Bronchial epithelial cell (primary cell): ENCODE measurements at places on chromosomes 1 and 21.

DNA sequence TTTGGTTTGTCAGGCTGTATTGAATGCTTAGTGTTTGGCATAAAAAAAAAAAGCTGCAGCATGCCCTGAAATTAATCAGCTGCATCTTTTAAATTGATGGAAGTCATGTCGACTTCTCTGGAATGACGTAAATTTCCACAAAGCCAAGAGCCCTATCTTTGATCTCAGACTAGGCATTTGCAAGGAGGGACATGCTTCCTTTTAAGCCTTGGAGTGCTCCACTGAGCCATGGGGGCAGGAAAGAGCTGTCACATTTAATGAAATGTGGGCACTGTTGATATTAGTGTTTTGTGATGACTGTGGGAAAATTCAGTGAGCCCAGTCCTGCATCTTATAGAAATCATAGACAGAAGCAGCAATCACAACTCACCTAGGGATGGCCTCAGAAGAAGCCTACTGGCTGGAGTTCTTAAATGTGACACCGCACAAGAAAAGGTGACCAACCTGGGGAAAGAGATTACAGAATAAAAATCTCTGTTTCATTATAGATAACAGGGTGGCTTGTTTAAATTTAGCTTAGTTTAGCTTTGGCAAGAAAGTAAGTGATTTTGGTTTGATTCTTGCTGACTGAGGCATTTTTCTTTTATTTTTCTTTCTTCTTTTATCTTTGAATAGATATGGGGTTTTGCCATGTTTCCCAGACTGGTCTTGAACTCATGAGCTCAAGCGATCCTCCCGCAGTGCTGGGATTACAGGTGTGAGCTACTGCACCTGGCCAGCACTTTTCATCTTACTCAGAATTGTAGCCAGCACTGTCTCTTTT, 188.2 kb downstream of the HHAT start:
- no peak for DNase-seq

- DNase-seq, result no peak
Observed at GRCh38 chr21:15626031-15626430, 103.8 kb upstream of the USP25 start.

DNA sequence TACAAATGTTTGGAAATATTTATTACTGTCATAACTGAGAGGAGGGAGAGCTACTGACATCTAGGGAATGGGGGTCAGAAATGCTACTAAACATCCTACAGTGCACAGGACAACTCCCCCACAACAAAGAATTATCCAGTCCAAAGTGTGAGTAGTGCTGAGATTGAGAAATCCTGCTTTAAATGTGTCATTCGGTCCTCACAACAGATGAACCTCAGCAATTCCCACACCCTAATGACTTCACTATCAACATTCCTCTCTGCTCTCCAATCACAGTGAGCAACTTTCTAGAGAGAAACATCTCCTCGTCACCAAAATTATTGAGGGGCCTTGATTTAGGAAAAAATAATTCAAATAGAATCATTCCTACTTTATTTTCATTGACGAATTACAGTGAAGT, 18.0 kb downstream of the OMA1 start:
- DNase-seq, result peak; percentile 88

DNA sequence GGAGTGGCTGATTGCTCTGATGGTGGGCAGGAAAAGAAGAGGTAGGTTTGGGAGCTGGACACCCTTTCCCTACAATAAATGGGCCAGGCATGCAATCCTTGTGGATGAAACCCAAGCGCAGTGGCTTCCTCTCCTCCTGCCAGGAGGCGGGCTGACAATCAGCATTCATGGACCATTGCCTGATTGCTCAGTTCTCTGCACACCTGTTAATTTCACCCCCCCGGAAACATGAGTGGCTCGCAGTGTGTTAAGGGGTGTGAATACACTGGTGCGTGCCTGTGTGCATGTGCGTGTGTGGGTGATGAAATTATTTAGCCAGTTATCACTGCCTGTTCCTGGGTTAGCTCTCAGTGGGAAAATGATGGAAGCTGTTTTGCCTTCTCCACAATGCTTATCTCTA, 310.7 kb downstream of the PCP4 start:
- no peak for DNase-seq

DNA sequence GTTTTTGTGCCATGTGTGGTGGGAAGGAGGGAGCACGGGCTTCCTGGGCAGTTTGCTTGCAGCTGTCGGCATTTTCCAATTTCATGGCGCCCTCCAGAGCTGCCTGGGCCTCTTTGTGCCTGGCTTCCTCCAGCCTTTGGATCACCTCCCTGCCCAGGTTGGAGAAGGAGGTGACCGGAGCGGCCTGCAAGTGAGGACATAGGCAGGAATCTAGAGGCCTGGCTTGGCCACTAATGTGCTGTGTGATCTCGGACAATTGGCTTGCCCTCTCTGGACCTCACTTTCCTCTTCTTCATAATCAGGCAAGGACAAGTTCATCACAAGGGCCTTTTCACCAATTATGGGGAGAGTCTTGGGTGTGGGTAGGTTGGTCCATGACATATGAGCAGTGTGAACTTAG, 245.1 kb downstream of the MATN1 start:
- no peak for DNase-seq

GRCh38 chr21:46079352-46080170, 18.4 kb upstream of the COL6A2 start:
- DNase-seq, result no peak

GRCh38 chr1:154998818-154999570, 3.6 kb upstream of the ZBTB7B start:
- DNase-seq, result peak; percentile 43
